GM23248 (cell line): ENCODE measurements at places on chromosomes 5 and 9.
A peak's percentile ranks its signal among the peaks of the same experiment; 100 is the strongest.

- peak; percentile 28 for DNase-seq
These were observed 376 bp downstream of the ANKRD18B start for GRCh38 chr9:33524306-33524947.

GRCh38 chr9:77453825-77454647 lies 194.1 kb downstream of the GNA14 start:
- DNase-seq = no peak

- DNase-seq = no peak
These were observed 27.7 kb downstream of the CLTA start for GRCh38 chr9:36218411-36218901.

GRCh38 chr9:83536332-83536731 lies 1.9 kb downstream of the FRMD3 start:
- no peak for DNase-seq

GRCh38 chr5:124599028-124599973 lies 147.1 kb downstream of the ZNF608 start:
- peak; percentile 51 for DNase-seq
